ENCODE measurements at places on chromosomes 7 and 10. TPM values are rescaled to one million over a fixed set of nuclear protein-coding genes. Genes with fewer than 3 reads are reported as not detected.

IFIT1B gene
- not detected for total RNA-seq

CYP3A4 gene
- total RNA-seq, result not detected

RET gene
- not detected for total RNA-seq

BCAP29 gene
- 31.3 TPM for total RNA-seq

TMEM225B gene
- total RNA-seq, result 0.48 TPM
